ENCODE measurements at places on chromosomes 4 and X. TPM values are rescaled to one million over a fixed set of nuclear protein-coding genes. Genes with fewer than 3 reads are reported as not detected.

DNA sequence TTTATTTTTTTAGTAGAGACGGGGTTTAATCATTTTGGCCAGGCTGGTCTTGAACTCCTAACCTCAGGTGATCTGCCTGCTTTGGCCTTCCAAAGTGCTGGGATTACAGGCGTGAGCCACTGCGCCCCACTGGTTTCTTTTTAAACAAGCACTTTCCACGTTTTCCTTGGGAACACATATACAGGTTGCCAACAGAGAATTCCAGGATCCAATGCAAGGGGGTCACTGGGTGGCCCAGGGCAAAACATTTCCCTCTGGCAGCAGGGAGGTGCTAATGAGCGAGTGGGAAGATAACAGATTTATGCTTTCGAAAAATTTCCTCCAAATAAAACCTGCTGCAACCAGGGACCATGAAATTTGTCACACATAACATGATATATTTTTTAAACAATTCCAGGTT is 41.1 kb downstream of the ADRA2C start:
- peak; percentile 22 for DNase-seq

IBSP gene
- total RNA-seq = not detected

- no peak for DNase-seq
These were observed 53.2 kb downstream of the COMMD8 start for GRCh38 chr4:47410271-47410670.

CSN1S1 gene
- not detected for total RNA-seq

- DNase-seq = no peak
These were observed 20.4 kb upstream of the ATXN3L start for GRCh38 chrX:13340182-13340791.

CENPVL1 gene
- total RNA-seq = not detected

GRCh38 chrX:149871940-149872339 is 9.0 kb upstream of the MAGEA8 start:
- DNase-seq = no peak

- no peak for DNase-seq
These were observed 738.0 kb upstream of the AADAT start for GRCh38 chr4:170827562-170828274.

DNA sequence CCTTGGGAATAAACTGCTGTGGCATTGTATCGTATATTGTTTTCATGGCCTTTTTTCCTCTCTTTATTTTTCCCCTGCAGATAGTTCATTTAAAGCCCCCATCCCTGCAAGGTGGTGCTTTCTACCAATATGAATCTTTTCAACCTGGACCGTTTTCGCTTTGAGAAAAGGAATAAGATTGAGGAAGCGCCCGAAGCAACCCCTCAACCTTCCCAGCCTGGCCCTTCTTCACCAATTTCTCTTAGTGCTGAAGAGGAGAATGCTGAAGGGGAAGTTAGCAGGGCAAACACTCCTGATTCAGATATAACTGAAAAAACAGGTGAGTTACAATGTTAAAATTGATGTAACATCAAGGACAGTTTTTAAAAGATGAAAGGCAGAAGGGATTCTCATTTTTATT is 601 bp downstream of the SMARCAD1 start:
- no peak for DNase-seq

TAF7L gene
- not detected for total RNA-seq

- DNase-seq = no peak
These were observed 831.5 kb downstream of the STIM2 start for GRCh38 chr4:27692158-27692557.

GRCh38 chr4:163048447-163048846 is 118.2 kb downstream of the NAF1 start:
- DNase-seq = no peak

DNA sequence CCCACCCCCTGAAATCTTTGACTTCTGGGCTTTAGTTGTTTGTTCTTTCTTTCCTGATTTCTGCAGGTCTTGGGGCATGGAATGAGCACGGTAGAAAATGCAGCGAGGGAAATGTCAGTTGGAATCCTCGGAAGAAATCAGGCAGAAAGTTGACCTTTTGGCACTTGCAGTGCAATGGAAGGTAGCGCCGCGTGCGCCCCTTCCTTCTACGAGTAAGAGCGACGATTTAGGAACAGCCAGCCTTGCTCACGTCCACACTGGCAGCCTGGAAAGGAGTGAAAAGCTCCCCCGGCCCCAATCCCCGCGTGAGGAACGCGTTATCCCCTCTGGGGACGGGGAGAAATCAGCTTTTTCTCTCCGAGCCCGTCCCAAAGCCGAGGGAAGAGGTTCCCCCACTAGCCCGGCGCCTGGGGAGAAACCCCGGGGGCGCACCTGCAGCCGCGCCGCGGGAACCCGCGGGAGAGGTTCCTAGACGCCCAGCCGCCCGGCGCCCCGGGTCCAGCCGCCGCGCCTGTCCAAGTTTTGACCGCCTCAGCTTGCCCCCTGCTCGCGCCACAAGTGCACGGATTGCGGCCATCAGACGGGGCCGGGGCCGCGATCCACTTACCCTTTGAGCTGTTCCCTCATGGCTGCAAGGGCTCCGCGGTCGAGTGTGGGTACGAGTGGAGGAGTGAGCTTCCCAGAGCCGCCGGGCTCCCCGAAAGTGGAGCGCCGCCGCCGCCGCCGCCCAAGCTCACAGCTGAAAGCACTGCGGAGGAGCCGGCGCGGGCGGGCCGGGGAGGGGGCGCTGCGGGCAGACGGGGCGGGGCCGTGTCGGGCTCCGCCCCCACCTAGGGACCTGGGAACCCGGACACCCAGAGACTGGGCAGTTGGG is 194.6 kb upstream of the FTHL17 start:
- peak; percentile 50 for DNase-seq

- no peak for DNase-seq
These were observed 375.5 kb downstream of the NAF1 start for GRCh38 chr4:162791226-162791625.

DNA sequence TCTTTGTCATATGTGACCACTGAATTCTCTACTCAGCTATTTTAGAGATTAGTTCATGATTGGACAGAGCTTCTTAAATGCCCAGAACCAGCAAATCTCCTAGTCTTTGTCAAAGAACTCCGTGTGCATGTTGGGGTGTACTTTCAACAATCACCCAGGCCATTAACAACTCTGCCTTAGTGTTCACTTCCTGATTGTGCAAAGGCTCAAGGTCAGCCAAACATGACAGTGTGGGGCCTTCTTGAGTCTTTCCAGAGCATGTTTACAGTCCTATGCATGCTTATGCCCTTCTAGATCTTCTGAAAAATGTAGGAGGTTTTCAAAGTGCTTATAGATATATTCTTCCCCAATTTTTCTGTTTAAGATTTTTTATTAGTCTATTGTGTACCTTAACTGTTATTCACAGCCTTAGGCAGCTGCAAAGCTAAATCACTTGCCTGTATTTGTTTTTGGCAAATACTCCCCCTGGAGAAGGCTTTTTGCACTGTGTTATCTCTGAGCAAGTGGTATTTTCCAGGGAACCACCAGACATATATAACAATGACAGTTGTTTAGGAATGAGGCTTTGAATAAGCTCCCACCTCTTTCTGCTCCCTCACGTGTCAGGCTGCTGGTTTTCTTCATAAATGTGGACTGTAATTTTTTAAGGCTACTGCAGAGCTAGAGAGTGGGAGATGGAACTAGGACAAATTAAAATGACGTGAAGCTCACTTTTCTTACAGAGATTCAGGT is 24.0 kb upstream of the DRP2 start:
- no peak for DNase-seq

SPANXC gene
- total RNA-seq = not detected

DYNLT3 gene
- 26.2 TPM for total RNA-seq

DNA sequence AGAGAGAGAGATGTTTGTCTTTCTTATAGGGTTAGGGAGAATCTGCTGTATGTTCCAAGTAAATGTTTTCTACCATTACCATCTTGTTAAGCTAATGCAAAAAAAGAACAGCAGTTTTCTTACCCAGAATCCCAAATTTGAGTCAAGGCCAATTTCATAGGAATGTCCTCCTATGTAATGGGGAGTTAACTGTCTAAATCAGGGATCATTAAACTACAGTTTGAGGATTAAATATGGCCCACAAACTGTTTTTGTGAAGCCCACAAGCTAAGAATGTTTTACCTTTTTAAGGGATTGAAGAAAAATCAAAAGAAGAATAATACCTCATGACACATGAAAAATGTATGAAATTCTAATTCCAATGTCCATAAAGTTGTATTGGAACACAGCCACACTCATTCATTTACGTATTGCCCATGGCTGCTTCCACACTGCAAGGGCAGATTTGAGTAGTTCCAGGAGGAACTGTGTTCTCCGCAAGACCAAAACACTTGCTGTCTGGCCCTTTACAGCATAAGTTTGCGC is 113.2 kb upstream of the SPRY1 start:
- DNase-seq = no peak

ITIH6 gene
- total RNA-seq = not detected

ARHGAP4 gene
- total RNA-seq = 7.6 TPM

F9 gene
- not detected for total RNA-seq
